ENCODE measurements at places on chromosomes 3 and 15. TPM values are rescaled to one million over a fixed set of nuclear protein-coding genes. Genes with fewer than 3 reads are reported as not detected.

The DUOX1 gene
- 64.2 TPM for total RNA-seq

The GHSR gene
- not detected for total RNA-seq

The PRKAR2A gene
- total RNA-seq: 12.1 TPM

The HIGD2B gene
- total RNA-seq: not detected

The LRRC2 gene
- total RNA-seq: 1.7 TPM

The CADM2 gene
- 8.1 TPM for total RNA-seq

The TF gene
- total RNA-seq: 0.45 TPM

The MINAR1 gene
- 1.3 TPM for total RNA-seq
